ENCODE measurements at places on chromosomes 3 and 15.
A peak's percentile ranks its signal among the peaks of the same experiment; 100 is the strongest.

- DNase-seq = no peak
Observed at GRCh38 chr3:150830094-150830681, 67.2 kb upstream of the SIAH2 start.

DNA sequence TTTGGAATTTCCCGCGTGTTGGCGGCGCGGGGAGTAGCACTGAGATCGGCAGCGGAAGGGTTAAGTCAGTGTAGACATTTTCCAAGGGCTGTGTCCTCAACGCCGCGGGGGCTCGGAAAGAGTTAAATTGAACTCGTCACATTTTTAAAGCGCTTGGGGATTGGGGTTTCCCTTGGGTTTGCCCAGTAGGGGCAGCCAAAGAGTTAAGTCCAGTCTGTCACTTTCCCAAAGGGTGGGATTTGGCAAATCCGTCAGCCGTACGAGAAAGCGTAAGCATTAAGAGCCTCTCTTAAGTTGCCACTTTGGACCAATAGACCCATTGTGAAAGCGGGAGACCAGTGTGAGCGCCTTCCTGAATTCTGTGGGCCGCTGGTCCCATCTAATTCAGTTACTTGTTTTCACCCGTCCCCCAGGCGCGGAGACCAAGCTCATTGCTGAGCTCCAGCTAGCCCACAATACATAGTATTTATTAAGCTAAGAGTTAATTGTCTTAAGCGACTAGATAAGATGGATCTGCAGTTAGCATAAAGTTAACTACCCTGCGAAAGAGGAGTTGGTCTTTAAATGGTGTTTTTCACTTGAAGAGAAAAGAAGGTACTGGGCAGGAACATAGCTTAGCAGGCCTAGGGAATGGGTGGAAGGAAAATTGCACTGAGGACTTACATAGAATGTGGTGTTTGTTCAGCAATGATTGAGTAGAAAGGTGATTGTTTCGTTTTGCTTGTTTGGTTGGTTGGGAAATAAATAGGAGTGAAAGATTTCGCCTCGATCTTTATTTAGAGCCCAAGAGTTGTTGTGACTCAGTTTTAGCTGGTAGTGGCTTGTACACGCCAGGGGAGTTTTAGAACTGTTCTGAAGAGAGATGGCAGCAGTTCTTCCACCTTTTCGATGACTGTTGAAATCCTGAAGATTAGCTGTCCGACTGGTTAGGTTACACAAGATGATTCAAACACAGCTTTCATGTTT lies 932 bp downstream of the ARL8B start:
- peak; percentile 2 for DNase-seq

GRCh38 chr3:70818145-70818544 lies 505.7 kb upstream of the MDFIC2 start:
- no peak for DNase-seq

DNA sequence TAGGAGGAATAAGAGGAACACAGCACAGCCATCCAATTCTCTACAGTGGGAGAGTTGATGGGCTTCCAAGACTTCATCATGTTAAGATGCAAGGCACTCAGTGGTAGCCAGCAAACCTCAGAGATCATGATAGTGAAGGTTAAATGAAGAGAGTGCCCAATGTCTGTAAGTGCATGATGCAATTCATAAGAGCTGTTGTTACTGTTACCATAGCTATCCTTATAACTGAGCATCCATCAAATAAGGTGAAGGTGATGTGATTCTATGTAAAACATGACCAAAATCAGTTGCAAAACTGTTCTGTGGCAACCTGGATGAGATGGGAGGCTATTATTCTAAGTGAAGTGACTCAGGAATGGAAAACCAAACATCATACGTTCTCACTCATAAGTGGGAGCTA lies 289.7 kb downstream of the MAGI1 start:
- DNase-seq = no peak

DNA sequence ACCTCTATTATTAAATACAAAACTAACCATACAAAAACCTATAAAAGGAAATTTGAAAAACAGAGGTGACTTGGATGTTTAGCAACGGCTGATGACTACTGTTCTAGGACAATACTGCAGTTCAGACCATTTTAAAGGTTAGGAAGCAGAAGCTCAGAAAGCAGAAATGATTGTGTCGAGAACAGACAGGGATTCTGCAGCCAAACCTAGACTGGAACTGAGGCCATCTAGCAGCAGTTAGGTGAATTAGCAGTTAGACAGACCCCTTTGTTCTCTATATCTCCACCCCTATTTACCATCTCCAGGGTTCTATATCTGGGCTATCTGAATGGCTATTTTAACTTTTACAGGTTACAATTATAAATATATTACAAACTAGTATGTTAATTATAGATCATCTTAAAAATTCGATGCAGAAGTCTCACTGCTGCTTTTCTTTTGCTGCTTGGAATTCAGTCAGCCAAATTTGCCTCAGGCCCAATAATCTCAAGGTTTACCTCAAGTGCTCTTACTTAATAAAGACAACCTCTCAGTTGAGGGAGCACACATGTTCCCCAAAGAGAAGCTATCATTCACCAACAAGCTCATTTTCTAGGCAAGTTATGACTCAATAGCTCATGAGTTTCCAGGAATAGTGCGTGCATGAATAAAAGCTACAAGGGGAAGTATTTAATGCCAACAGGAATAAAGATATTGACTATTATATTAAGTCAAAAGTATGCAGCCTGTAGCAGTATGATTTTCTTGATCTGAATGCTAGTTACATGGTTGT lies 9.3 kb upstream of the IL1RAP start:
- no peak for DNase-seq

DNA sequence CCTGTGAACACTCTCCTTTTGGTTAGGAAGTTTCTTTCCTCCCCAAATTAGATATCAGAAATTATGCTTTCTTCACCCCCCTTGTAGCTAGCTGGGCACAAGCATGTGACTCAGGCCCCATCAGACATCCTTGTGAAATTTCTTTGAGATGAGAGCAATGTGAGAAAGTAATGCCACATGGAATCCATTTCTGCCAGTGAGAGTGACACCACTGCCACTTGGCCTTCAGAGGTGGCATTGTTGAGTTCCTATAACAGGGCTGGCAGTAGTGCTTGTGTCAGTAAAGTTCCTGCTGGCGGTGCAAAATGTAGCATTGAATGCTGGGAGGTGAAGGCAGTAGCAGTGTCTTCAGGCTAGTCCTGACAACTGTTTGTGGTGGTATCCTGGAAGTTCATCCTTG lies 80.7 kb upstream of the ZNF280D start:
- DNase-seq = no peak

DNA sequence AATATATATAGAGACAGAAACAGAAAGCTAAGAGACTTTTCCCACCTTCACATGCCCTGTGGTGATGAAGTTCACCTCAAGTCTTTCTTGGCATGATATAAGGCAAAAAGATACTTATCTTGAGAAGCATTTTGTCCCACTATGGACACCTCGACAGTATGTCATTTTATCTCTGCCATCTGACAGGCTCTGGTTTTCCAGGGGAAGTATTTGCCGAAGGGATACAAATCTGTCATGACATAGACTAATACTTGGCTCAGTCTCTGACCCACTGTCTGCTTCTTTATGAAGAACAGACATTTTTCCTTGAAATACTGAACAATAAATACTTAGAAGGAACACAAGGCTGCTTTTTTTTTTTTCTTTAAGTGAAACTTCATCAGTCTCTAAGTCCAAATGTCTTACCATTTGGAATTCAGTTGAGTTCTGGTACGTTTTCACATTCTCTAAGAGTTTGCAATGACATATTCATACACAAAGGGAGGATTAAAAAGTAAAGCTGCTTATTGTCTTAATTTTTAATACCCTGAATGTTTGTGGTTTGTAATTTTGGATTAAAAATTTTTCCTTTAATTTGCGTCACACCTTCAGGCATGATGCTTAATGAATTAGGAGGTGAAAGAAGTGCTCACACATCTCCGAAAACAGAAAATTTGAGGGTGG lies 87.8 kb upstream of the LMOD3 start:
- no peak for DNase-seq

DNA sequence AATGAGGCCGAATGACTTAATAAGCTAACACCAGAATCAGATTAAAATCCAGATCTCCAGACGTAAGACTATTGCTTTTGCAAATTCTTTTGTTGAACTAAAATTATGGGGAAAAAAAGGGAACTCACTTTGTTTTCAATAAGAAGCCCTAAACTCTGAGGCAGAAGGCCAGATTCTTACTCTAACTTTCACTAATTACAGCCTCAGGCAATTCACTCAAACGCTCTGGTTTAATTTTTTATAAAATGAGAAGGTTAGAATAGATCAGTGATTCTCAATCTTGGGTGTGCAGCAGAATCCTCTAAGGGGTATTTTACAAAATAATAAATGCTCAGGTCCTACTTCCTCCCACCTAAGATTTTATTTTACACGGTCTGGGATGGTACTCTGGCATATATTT lies 38.1 kb downstream of the C3orf70 start:
- DNase-seq = no peak

- DNase-seq = no peak
Observed at GRCh38 chr3:172153335-172153861, 114.0 kb downstream of the FNDC3B start.

- DNase-seq = no peak
Observed at GRCh38 chr3:133093366-133093765, 55.2 kb downstream of the TMEM108 start.

DNA sequence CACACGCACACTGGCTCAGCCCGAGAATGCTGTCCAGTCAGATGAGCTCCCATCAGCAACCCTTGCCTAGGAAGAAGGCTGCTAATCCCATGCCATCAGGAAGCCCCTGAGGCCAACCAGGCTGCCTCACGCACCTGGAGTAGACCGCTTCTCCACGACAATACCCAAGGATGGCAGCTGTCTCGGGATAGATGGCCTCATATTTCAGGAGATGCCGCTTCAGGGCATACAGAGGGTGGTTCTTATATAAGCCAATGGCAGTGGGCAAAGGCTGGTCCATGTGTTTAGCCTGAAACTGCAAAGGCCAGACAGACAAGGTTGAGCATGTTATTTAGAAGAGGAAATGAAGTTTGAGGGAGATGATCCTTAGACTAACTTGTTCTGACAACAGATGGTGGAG lies 22.2 kb downstream of the XPC start:
- DNase-seq = no peak

DNA sequence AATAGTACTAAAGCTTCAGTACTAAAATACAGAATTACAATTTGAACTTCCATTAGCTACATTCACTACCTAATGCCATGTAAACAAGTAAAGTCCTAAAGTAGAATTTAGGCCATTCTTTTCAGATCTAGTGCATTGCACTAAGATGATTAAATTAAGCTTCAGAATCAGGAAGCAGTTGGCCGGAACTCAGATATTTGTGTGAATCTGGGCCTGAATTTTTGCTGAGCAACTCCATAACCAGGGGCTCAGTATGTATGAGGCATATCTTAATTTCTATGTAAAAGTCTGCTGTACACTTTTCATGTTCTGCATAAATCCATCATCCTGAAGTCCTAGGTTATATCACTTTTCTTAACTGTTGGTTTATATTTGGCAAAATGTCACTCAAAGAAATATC lies 246.4 kb downstream of the RBMS3 start:
- DNase-seq = no peak

GRCh38 chr15:90062023-90062442 lies 40.2 kb downstream of the IDH2 start:
- DNase-seq = peak; percentile 17

- DNase-seq = no peak
Observed at GRCh38 chr3:89114841-89115223, 7.4 kb downstream of the EPHA3 start.

GRCh38 chr3:123067689-123068600 lies 1.1 kb downstream of the PDIA5 start:
- no peak for DNase-seq

GRCh38 chr3:139377378-139377777 lies 12.1 kb downstream of the COPB2 start:
- DNase-seq = no peak

Data from NCI-H1092 treated with DMSO at 0.1 percent for 48 hours (cell line).